ENCODE measurements at places on chromosomes 2 and 18.

GRCh38 chr2:25270061-25270460, 71.7 kb downstream of the DNMT3A start:
- no peak for DNase-seq

DNA sequence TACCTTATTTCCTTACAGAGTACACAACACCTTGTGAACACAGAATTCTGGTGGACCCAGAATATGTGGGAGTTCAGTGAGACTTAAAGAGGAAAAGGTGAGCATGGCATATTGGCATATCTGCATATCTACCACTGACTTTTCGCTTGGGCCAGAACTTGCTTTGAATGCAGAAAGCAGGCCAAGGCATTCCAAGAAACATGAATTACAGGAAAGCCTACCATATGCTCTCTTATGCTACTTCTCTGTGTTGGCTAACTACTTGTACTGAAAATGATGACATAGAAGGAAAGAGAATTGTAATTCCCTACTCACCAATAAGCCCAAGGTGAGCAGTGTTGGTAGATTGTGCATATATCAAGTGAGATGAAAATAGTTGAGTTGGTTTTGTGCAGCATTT, 31.4 kb upstream of the CCDC93 start:
- no peak for DNase-seq

- no peak for DNase-seq
These were observed 170.9 kb downstream of the ACKR3 start for GRCh38 chr2:236740506-236740905.

- no peak for DNase-seq
These were observed 20.1 kb downstream of the SFT2D3 start for GRCh38 chr2:127721311-127721977.

DNA sequence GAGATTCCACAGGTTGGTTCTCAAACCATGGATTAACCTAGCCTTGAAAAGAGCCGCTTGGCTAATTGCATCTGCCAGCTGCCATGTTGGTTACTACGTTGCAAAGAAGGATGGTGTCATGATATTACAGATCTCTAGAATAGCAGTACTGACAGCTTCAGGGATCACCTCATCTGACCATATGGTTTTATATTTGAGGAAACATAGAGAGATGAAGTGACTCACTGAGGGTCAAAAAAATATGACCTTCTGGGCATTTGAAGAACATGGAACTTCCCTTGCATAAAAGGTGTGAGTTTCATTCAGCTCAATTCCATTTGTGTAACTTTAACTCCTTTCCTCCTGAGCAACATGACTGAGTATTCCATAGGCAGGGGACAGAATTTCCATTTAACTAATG, 242.3 kb downstream of the SETBP1 start:
- no peak for DNase-seq

DNA sequence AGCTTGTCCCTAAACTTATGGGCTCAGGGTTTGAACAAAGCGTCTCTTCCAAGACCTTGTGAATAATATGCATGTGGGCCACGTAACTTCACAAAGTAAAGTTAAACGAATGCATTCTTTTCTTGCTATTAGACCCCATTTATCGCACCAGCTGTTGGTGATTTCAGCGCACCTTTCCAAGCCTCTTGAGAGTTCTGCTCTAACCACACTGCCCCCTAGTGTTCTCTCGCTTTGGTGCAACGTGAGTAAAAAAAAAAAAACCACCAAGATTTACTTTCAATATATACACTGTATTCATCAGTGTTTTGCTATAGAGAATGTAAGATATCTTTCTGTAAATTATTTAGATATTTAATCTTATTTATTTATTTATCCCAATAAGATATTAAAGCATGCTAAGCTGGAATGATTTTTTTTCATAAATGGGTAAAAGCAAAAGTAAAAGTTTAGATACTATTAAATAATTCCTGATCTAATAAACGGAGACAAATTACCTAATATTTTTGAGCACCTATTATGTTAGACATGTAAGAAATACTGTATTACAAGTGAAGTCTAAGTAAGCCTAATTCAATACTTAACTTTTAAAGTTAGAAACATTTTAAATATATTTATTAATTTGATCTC, 459.5 kb downstream of the DLGAP1 start:
- peak; percentile 75 for DNase-seq

DNA sequence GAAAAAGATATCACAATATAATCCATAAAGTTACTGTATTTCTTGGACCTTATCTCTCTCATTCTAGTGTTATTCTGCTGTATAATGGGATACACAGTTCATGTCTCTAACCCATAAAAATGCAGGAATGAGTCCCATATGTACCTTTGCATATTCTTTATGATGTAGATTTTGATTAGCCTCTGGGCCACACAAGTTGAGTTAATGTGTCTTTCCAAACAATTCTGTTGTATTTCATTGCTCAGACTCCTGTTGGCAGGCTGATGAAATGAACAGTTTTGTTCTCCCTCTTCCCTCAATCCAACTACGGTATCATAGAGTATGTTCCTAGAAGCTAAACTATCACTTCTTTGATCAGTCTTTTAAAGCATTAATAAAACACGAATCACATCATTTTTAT, 113.2 kb upstream of the SATB2 start:
- no peak for DNase-seq

All from RPMI8226 (cell line).